ENCODE measurements at places on chromosomes 5 and 9.

GRCh38 chr5:91140657-91141056 is 242.5 kb downstream of the ARRDC3 start:
- no peak for DNase-seq

DNA sequence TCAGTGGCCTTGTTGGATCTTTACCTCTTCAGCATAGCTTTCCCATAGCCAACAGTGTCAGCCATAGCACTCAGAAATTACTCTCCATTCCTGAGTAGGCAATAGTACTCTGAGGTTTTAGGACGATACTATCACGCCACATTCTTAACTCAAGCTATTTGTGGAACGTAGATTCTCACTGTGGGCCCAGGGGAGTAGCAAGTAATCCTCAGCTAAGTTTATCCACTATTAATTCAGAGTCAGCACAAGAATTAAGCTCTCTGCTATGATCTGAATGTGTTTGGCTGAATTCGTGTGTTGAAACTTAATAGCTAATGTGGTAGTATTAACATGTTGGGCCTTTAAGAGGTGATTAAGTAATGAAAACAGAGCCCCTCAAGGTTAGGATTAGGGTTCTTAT is 858.8 kb upstream of the NUDT12 start:
- DNase-seq, result no peak

- DNase-seq, result no peak
These were observed 11.7 kb upstream of the GADD45G start for GRCh38 chr9:89592963-89593726.

DNA sequence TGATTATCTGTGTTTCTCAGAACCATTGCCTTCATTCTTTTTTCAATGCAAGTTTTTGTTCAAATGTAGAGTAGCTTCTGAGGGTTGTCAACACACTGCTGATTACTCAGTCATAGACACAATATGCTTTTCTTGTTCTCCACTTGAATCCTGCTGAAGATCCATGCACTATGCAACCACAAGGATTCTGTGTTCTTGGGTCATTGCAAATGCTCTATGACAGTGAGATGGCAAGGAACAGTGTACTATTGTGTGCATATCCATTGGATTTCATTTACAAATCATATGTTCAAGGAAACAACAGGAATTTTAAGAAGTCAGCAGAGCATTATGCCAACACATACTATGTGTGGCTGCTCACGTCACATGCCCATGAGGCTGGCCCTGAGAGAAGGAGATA is 1590.2 kb downstream of the EFNA5 start:
- no peak for DNase-seq

GRCh38 chr5:96260009-96260408 is 173.0 kb downstream of the PCSK1 start:
- DNase-seq, result no peak

DNA sequence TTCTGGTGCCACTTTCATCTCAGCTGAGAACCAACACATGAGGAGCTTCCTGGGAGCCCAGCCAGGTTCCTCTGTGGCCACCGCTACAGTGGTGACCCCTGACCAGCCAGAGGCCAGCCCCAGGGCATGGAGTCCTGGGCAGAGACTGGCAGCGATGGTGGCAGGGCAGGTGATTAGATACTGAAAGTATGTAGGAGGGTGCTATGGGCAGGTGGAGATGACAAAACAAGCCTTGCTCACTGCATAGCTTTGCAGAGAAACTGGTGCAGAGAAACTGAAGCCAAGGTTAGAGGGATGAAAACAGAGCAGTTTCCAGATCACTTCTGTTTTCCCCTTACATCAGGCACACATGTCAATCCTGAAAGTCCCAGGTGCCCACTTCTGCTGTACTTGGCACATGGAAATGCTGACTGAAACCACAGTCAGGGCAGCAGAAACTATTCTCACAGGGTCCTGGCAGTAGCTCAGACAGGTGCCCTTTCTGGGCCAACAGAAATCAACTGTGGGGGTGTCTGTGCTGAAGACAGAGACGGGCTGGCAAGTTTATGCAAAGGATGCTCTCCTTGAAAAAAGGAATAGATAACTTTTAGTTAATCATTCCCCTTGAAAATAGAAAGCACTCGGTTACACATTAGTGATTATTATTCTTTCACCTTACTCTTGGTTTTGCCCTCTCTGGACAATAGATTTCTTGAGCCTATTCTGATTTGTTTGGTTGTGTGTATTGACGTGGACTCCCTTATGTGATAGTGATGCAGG is 90.3 kb downstream of the ANKRD55 start:
- DNase-seq, result no peak

DNA sequence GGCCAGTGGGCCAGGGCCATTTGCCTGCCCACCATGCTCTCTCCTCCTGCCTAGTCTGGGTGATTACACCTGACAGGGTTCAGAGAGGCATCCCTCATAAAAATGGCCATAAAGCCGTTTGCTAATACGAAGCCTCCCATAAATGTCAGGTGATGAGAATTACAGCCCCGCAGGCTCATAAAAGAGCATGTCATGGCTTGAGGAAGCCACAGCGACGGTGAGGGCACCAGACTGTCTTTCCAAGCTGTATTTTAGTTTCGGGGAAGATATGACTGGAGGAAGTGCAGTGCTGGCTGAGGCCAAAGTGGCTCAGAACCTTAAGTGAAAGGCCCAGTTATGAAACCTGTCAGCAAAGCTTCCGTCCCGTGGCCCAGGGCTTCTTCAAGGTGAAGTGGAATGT is 18.5 kb upstream of the TCERG1 start:
- DNase-seq, result no peak

DNA sequence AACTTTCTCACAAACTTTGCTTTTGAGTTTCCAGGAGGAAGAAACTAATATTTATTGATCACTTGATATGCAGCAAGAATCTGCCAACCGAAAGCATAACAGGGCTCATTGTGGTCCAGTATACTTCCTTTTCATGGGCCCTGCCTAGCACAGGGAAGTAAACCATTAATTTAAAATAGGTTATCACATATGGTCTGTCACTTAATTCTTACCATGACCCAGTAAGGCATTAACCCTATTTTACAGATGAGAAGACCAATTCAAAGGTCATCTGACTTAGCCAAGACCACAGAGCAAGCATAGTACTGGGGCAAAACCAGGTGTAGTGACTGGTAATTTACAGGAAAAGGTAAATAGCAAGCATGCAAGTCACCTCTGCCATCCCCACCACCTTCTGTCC is 336.9 kb upstream of the DMAC1 start:
- DNase-seq, result no peak

- DNase-seq, result no peak
These were observed 512.2 kb upstream of the ZNF462 start for GRCh38 chr9:106350777-106351176.

DNA sequence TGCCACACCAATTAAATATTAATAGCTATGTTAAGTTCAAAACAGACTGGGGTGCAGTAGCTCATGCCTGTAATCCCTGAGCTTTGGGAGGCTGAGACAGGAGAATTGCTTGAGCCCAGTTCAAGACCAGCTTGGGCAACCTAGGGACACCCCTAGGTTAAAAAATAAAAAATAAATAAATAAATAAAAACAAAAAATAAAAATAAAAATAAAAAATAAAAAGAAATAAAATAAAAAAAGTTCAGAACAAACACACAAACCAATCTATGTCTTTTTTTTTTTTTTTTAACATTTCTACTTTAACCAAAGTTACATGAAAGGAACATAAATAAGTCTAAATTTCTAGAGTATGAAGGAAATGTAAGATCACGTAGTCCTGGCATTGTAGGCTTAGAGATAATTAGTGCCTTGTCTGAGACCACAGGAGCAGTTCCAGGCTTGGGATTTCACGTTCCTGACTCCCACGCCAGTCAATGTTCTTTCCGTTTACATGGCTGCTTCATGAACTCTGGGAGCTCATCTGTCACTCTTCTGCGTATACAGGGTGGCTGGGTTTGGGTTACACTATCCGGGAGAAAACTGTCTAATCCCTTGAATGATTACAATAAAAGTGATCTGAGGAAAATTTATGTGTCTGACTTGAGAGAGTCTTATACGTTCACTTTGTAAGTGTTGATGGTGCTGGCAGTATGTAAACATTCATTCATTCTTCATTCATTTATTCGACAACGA is 85.2 kb downstream of the KIAA1958 start:
- no peak for DNase-seq

DNA sequence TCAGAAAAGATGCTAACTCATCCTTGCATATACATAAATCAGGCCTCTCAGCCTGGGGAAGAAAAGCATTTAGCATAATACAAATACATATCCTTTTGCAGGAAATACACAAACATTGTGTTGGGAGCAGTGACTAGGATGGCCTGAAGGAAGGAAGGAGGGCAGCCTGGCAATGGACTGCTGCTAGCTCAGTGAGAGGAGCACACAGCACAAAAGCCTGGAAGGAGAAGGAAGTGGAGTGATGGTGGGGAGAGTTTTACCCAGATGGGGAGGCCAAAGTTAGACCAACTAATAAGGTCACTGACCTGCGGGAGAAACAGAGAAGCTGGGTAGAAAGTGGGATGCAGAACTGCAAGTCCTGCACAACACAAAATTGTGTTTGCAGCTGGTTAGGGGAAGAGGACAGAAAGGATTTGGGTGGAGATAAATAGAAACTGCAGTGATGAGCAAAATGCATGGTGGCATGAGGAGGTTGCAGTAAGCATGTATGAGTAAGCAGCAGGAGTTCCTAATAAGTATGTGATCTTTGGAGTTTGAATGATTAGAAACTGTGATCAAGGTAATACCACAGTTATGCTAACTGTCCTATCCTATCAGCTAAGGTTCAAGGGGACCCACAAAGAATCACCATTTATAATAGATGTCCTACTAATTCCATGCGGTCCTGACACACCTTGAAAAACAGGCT is 39.5 kb downstream of the SEMA6A start:
- no peak for DNase-seq

DNA sequence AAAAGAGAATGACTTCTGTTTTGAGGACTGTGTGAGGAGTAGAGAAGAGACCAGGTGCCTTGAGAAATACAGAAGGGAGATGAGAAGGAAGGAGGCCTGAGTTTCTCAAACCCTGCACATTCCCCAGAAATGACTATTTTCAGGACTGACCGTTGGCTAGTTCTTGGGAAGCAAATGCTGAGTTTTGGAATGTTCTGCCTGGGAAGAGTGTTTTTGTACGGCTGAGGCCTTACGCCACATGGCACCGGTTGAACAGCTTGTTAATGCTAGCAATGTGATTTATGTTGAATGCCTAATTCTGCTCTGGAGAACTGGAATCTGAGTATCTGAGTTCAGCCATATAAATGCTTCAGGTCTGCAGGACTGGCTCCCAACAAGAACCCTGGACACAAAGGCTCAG is 152.7 kb upstream of the ADAMTS16 start:
- no peak for DNase-seq

- DNase-seq, result no peak
These were observed 97.8 kb downstream of the C5orf15 start for GRCh38 chr5:133870661-133871060.

GRCh38 chr5:43171926-43172325 is 20.1 kb upstream of the NIM1K start:
- no peak for DNase-seq

DNA sequence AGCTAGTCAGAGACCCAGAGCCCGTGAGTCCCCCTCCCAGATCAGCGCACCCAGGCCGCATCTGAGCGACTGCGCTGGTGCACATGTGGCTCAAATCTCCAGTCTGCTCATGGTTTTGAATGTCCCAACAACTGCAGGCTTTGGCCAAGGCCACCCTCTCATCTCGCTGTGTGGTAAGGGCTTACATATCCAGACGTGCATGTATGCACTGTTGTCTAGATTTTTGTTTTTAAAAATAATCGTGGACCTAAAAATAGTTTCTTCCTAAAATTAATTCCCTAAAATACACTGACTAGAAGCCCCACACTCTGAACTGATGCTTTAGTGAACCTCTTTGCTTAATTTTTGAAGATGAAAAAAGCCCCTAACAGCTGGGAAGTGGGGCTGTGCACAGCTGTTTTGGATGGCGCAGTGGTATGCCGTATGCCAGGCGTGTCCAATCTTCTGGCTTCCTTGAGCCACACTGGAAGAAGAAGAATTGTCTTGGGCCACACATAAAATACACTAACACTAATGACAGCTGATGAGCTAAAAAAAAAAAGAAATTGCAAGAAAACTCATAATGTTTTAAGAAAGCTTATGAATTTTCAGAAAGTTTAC is 143.0 kb upstream of the LHFPL2 start:
- DNase-seq, result no peak

DNA sequence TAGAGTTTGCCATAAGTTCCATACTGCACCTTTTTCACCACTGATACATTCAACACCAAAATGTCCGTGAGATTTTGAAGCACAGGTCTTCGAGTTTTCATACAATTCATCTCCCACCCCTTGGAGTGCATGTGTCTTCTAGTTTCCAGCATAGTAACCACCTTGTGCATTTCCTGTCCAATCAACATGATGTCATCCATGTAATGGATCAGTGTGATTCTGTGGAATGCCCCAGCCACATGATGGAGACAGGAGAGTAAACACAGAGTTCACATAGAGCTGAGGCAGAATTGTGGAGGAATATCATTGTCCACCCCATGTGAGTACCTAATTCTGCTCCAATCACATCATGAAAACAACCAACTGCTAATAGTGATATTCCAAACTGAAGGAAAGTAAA is 441.5 kb upstream of the CDH6 start:
- DNase-seq, result no peak

- DNase-seq, result no peak
These were observed 68.7 kb upstream of the FSTL4 start for GRCh38 chr5:133680830-133681565.

- DNase-seq, result no peak
These were observed 21.9 kb upstream of the FOXE1 start for GRCh38 chr9:97830884-97831829.

GRCh38 chr5:72633649-72634048 is 126.4 kb upstream of the ZNF366 start:
- DNase-seq, result no peak

- no peak for DNase-seq
These were observed 551.1 kb downstream of the EFNA5 start for GRCh38 chr5:107119656-107120055.

DNA sequence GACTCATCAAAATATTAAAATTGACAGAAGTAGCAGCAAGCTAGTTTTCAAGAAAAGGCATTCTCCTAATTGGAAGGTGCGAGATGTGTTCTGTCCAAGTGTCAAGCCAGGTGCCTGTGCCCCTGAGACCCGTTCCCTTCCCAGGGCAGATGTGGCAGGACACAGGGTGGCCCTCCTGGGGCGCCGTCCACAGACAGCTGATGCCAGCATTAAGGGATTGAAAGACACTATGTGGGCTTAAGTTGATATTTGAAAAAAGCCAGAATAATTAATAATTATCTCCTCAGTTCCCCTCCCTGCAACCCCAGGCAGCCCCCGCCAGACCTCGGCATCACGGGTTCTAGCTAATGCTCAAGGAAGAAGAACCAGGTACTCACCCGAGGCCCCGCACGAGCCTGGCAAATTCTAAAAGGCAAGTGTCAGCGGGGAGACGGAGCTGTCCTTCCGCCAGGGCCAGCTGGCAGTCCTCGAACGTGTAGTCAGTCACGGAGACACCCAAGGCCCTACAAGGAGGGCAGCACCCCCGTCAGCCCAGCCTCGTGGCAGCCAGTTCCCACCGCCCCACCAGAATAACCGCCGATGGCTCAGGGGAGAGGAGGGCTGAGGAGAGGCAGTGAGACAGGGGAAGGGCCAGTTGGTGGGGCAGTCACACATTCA is 29.1 kb upstream of the SLC6A3 start:
- no peak for DNase-seq
